Stimulated activated CD4-positive, alpha-beta T cell treated with anti-CD3 and anti-CD28 coated beads, Interleukin-1b, Interleukin-23, amount 100 ng/mL, for 4 hours (primary cell): ENCODE measurements at places on chromosomes 4 and X.

DNA sequence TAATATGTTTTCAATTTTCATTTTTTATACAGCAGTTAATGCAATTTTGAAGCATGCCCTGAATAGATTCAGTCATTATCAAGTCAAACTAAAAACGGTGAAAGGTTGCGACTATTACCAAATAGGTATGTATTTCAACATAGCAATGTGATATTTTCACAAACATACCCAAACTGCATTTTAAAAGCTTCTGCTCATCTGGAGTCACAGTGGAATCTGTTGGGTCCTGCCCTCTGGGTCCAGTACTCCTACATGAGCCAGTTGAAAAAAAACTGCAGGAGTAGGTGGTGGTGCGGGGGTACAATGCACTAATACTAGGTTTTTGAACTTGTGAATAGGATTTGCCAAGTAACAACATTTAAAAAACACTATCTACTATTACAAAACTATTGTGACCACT lies 938 bp downstream of the GPR34 start:
- no peak for DNase-seq

DNA sequence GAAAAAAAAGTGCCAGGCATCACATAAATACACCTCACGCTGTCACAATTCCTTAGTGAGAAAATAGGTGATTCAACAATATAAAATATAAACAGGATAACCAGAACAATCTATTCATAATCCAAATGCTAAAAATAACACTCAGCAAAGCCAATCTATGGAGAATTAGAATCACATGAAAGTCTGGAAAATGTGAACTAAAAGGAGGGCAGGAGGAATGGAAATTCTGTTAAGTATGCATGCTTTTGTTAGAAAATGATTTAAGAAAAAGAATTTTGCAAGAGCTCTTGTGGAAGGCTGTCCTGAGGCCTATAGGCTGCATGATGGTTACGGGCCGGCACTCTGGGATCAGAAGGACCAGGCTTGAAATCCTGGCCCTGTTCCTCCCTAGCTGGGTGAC lies 70.6 kb upstream of the PROM1 start:
- DNase-seq = no peak

DNA sequence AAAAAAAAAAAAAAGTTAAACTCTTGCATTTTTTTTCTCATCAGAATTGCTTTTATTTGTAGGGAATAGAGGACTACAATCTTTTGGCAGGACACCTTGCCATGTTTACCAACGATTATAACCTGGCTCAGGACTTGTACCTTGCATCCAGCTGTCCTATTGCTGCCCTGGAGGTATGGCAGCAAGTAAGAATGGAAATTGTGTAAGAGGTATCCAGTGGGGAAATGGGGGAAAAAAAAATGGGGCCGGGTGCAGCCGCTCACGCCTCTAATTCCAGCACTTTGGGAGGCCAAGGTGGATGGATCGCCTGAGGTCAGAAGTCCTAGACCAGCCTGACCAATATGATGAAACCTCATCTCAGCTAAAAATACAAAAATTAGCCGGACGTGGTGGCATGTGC lies 49.8 kb downstream of the WDR19 start:
- no peak for DNase-seq

DNA sequence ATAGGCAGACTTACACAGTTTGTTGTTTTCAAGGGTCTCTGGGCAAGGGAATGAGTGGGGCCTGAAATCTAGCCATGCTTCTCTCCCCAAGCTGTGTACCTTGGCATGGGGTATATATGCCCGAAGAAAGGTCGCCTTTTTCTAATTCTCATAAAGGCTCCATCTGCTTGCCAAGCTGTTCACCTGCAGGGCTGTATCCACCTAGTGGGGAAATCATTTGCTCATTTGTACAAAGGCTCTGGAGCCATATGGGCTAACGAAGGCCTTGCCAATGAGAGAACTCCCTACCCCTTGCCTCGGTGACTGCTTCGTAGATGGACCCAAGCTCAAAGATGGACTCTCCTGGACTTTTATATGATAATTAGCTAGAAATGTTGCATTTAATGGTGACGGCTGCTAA lies 1097.0 kb downstream of the PDHA2 start:
- no peak for DNase-seq

GRCh38 chr4:178275671-178276360 lies 833.6 kb upstream of the AGA start:
- no peak for DNase-seq

- DNase-seq = no peak
These were observed 2.2 kb upstream of the UGT2B4 start for GRCh38 chr4:69497886-69498395.

DNA sequence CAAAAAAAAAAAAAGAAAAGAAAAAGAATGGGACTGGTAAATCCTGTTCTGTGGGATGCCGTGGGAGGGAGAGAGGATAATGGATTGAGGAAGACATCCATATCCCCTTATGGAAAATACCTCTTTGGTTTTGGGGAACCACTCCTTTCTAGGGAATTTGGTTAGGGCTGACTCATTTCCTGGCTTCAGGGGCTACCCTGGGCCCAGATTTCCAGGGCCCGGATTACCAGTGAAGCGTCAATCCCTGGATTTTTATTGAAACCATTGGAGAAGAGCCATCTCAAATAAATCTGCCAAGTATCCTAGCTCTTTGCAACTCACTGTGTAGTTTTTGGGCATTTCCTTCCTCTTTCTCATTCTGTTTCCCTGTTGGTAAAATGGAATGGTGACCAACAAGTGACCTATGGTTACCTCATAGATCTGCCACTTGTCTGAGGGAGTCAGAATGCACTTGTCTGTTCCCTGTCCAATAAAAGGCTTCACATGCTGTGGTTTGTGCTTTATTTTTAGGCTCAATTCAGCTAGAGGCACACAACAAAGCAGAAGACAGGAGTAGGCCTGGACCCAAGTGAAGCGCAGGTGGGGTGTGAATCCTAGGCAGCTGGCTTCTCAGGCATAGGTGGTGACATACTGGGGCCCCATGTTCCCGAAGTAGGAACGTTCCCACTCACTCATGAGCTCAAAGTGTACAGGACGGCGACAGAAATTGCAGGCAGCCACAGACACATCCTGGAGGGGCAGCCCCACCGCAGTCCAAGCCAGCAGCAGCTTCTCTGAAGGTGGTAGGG lies 8.6 kb downstream of the APEX2 start:
- no peak for DNase-seq

DNA sequence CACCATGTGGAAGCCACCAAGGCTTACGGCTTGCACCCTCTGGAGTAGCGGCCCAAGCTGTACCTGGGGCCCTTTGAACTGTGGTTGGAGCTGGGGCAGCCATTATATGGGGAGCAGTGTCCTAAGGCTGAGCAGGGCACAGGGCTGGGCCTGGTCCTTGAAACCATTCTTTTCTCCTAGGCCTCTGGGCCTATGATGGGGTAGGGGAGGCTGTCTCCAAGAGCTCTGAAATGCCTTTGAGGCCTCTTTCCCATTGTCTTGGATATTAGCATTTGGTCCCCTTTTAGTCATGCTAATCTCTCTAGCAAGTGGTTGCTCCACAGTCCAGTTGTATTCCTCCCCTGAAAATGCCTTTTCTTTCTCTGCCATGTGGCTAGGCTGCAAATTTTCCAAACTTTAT lies 96.4 kb upstream of the ARX start:
- DNase-seq = no peak

DNA sequence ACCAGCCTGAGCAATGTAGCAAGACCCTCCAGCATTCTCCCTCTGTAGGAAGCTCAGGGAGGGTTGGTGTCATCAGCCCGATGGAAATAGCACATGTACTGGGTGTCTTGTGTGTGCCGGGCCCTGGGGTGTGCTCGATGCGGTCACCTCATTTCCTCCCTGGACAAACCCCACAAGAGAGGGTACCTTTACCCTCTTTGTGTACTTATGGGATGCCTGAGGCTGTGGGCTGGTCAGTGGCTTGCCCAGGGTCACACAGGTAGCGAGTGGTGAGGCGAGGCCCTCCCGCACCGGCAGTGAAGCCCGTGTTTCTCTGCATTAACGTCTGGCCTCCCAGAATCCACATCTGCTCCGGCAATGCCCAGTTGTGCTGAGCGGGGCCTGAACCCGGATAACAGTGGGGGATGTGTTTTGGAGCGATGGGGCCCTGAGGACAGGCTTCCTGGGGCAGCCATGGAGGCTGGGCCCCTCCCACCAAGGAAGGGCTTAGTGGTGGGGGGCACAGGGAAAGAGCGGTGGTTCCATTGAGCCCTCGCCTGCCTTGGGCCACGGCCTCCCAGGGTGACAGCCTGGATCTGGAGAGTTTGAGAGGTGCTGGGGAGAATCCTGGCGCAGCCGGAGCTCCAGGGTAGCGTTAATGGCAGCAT lies 8.1 kb downstream of the PSAPL1 start:
- DNase-seq = no peak

DNA sequence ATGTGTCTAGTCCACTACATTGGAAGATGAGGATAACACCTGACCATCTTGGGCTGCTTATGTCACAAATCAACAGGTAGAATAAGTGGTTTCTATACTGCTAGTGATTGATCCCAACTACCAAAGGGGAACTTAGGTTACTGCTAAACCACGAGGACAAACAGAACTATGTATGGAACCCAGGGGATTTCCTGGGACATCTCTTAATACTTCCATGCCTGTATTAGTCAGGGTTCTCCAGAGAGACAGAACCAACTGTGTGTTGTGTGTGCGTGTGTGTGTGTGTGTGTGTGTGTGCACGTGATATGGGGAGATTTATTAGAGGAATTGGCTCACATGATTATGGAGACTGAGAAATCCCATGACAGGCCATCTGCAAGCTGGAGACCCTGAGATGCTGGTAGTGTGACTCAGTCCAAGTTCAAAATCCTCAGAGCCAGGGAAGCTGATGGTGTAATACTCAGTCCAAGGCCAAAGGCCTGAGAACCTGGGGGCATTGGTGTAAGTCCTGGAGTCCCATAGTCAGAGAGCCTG lies 16.2 kb upstream of the AFF1 start:
- DNase-seq = no peak

- no peak for DNase-seq
These were observed 18.0 kb upstream of the FAM47E start for GRCh38 chr4:76233529-76233928.
